ENCODE measurements at places on chromosomes 11 and 22.

- no peak for DNase-seq
These were observed 105.5 kb upstream of the PARVA start for GRCh38 chr11:12271826-12272366.

GRCh38 chr11:31443802-31444201 lies 65.6 kb downstream of the IMMP1L start:
- DNase-seq: no peak

- DNase-seq: no peak
These were observed 94.9 kb downstream of the ETS1 start for GRCh38 chr11:128492461-128492860.

DNA sequence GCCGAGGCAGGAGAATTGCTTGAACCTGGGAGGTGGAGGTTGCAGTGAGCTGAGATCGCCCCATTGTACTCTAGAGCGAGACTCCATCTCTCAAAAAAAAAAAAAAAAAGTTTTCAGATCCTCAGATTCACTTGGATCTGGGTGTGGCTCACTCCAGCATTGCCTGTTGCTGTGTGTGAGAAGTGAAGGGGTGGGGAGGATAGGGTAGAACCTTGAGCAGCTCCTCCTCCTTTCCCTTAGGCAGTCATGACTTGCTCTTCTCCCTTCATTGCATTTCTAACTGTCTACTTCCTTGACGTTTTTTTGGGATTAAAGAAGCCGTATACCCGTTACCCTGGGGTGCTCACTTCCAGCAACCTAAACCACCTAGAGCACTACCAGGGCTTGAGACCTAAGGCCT lies 63.1 kb upstream of the YWHAH start:
- no peak for DNase-seq

GRCh38 chr11:111358038-111359001 lies 20.8 kb downstream of the POU2AF1 start:
- DNase-seq: no peak

DNA sequence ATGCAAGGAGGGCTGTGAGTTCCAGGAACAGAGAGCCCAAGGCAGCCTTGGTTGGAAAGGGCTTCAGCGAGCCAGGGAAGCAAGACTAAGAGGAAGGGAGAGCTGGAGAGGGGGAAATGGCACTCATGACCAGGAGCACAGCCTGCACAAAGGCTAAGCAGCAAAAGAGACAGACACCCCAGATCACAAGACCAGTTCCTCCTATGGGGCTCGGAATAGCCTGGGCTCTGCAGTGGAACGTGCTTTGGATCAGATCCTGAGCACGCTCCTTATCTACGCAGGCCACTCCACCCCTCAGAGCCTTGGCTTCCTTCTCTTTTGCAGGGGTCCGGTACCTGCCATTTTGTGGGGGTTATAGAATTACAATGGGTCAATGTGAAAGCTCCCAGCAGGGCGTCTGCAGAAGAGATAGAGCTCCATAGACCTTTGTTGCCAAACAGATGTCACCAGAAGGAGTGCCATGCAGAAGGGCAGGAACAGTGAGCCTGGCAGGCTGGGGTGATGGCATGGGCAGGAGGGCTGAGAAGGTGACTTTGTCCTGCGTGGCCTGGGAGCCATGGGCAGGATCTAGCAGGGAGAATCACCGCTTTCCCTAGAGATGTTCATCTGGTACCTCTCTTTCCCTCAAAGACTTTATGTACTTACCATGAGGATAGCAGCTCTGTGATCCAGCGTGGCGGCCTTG lies 33.8 kb downstream of the ZC3H7B start:
- DNase-seq: no peak

DNA sequence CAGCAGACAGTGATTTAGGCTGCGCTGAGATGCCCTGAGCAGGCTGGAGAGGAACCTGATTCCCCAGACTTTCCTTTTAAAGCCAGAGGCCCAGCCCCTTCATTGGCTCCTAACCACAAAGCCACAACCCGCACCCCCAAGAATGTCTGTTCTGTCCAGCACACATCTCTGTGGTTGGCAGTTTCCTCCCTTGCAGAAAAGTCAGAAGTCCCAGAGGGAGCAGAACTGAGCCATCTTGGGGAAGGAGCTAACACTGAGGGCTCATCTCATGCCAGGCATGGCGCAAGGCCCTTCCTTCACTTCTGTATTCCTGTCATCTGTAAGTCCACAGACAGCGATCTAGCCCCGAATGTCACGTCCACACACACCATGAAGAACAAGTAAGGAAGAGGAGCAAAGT lies 97.1 kb upstream of the SYT13 start:
- DNase-seq: no peak

Data from SK-N-DZ (cell line).